GM06990 (cell line): ENCODE measurements at places on chromosomes 12 and 14.

- no peak for DNase-seq
These were observed 11.7 kb downstream of the NAV3 start for GRCh38 chr12:77842430-77842829.

DNA sequence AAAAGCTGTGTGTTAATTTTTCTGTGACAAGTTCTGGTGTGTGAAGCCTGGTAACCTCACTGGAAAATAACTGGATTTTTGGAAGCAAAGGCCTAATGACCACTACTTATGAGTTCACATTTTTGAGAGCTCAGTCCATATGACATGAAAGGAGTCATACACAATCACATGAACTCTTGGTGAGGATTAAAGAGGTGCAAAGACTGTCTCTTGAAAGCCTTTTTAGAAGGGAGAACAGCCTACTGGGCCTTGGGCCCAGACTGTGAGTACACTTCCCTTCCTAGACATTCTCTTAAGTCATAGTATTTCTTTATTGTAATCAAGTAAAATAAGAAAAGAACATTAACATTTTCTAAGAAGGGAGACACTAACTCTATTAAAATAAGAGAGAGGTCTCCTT, 176.1 kb downstream of the BCAT1 start:
- no peak for DNase-seq

GRCh38 chr12:124326871-124327270, 32.0 kb downstream of the RFLNA start:
- DNase-seq: no peak

GRCh38 chr12:12902036-12902435, 10.7 kb downstream of the GPRC5A start:
- DNase-seq: no peak

GRCh38 chr12:75528272-75528671, 16.9 kb upstream of the KRR1 start:
- no peak for DNase-seq

GRCh38 chr12:105912882-105913678, 225.7 kb downstream of the NUAK1 start:
- no peak for DNase-seq

DNA sequence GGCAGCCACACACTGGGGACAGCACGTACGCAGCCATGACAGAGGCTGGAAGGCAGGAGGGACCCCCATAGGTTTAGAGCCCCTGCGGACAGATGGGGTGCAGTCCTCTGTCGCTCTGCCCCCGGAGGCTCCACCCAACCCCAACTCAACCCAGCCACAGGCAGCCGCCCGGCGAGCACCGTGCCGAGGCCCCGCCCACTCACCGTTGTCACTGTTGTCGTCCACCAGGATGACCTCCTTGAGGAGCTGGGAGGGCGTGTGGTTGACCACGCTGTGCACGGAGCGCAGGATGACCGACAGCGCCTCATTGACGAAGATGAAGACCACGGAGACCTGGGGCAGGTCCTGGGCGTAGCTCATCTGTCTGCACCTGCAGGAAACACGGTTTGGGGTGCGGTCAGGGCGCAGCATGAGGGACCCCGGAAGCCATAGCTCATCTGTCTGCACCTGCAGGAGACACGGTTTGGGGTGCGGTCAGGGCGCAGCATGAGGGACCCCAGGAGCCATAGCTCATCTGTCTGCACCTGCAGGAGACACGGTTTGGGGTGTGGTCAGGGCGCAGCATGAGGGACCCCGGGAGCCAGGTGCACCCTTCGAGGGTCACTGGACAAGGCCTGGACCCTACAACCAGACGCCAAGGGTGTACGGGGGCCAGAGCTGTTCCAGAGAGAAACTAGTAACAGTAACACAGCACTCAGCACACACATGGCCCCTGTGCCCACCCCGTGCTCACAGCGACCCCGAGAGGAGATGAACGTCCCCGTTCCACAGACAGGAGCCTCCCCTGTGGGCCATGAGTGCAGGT, 66.9 kb downstream of the GALNT9 start:
- DNase-seq: no peak

- DNase-seq: no peak
These were observed 70.3 kb downstream of the TBX5 start for GRCh38 chr12:114335607-114336006.
